ENCODE measurements at places on chromosomes 1 and 21.
A peak's percentile ranks its signal among the peaks of the same experiment; 100 is the strongest.

DNA sequence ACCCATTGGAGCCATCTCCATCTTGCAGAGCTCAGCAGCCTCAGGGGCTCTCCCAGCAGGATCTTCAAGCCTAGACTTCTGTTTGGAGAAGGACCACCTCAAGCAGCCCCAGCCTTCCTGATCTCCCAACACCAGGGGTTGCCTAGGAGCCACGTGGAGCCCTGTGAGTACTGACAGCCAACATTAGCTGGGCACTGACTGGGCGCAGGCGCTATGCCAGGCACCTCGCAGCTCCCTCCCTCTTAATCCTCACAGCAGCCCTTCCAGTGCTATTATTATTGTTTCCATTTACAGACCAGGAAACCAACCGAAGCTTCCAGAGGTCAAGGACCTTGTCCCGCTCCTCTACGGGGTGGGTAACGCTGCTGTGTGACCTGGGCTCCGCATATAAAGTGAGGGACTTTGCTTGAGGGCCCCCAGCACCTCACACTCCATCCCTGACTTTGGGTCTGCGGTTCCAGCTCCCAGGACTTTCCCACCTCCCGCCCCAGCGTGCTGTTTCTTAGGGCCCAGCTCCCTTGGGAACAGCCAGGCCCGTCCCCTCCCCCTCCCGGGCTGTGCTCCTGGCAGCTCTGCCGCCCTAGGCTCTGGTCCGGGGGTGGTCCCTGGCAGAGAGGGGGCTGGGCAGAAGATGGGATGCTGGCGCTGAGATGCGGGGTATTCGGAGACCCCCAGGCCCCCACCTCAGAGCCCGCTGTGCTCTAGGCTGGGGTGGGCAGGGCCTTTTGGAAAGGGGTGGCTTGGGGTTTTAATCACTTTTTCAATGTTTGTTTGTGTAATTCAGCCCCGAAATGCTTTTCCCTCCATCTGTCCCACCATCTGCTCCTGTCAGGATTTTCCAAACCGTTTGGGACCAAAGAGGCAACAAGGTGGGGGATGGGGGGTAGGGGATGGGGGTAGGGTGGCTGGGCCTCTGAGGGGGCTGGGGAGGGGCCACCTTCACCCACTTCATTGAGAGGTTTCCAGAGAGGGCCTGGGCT lies 4.1 kb upstream of the HPCA start:
- DNase-seq: peak; percentile 76

GRCh38 chr21:37550157-37550556 lies 183.6 kb downstream of the DYRK1A start:
- no peak for DNase-seq

DNA sequence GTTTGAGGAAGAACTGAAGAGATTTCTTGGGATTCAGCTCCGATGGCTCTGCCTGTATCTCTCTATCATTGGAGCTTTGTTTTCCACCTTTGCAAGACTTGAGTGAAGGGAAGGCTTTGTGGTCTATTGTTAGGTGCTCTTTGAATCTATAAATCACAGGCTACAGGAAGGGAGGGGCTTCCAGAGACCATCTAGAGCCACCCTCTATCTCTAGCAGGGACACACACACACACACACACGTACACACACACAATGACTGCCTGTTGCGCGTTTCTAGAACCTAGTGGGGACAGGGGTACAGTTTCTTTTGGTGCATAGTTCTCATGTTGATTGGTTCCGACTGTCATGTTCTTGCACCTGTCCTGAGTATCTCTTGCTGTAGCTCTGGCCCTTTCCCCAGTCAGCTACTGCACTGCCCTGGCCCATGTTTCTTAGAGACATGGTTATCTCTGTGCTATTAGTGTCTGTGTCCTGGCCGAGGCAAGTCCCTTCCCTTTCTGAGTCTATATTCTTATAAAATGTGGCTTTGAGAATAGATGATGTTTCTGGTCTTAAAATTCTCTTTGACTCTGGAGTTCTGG lies 60.7 kb downstream of the MAN1C1 start:
- DNase-seq: no peak

- DNase-seq: no peak
Measured at GRCh38 chr1:235745503-235746136, 96.0 kb upstream of the GNG4 start.

DNA sequence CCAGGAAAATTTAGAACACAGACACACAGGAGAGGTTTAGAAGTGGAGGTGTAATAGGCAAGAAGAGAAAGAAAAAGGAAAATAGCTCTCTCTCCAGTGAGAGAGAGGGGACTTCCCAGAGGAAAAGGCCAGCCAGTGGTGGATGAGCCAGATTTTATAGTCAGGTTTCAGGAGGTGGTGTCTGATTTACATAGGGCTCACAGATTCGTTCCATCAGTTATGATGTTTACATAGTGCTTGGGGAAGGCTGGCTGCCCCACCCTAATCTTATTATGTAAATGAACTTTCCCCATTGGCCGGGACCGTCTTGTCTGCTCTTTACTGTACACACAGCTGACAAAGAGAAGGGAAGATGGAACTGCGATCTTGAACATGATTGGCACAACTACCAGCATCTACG lies 797.3 kb downstream of the PLA2G4A start:
- no peak for DNase-seq

- peak; percentile 40 for DNase-seq
Measured at GRCh38 chr1:1001057-1001783, 1.3 kb upstream of the HES4 start.

- DNase-seq: no peak
Measured at GRCh38 chr1:230268371-230269170, 157.6 kb downstream of the PGBD5 start.

- DNase-seq: no peak
Measured at GRCh38 chr1:209038735-209039134, 544.8 kb upstream of the CAMK1G start.

DNA sequence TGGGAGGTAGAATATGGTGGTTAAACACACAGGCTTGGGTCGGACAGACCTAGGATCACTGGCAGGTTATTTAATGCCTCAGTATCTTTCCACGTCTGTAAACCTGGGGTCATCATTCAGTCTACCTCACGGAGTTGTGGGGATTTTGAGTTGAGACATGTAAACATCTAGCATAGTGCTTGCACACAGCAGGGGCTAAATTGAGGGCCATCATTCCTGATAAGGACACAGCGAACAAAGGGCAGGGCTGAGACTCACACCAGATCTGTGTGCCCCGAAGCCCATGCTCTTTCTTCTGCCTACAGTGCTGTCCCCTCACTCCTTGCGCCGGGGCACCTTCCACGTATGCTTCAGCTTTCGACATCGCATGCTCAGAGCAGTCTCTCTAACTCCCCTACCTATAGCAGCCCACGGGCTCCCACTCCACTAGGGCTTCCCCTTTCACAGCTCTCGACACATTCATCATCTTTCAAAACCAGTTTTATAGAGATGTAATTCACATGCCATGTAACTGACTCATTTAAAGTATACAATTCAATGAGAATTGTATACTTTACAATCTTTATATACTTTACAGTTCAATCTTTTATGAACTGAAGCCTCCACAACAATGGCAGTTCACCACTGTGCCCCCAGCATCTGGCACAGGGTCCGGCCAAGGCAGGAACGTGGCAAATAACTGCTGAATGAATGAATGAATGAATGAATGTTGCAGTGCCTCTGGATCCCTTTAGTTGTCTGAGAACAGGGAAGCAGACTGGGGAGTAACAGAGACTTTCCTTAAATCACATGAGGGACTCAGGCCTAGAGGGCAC lies 48.0 kb downstream of the GPR161 start:
- DNase-seq: no peak

GRCh38 chr1:74857676-74858075 lies 124.7 kb downstream of the TYW3 start:
- DNase-seq: no peak

DNA sequence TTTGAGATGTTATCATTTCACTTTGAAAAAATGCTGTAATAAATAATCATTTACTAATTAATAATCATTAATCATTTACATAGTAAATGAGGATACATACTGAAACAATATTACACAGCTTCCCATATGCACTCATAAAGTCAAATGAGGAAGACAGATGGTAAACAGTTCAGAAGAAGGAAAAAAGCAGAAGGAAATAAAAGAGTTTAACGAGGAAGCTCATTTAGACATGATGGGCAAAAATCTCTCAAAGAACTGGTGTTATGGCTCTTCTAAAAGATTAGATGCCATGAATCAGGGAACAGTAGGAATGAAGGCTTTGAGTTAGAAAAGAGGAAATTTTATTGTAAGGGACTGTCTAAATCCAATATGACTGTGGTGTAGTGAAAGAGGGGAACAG lies 347.6 kb downstream of the PTPRC start:
- DNase-seq: no peak

DNA sequence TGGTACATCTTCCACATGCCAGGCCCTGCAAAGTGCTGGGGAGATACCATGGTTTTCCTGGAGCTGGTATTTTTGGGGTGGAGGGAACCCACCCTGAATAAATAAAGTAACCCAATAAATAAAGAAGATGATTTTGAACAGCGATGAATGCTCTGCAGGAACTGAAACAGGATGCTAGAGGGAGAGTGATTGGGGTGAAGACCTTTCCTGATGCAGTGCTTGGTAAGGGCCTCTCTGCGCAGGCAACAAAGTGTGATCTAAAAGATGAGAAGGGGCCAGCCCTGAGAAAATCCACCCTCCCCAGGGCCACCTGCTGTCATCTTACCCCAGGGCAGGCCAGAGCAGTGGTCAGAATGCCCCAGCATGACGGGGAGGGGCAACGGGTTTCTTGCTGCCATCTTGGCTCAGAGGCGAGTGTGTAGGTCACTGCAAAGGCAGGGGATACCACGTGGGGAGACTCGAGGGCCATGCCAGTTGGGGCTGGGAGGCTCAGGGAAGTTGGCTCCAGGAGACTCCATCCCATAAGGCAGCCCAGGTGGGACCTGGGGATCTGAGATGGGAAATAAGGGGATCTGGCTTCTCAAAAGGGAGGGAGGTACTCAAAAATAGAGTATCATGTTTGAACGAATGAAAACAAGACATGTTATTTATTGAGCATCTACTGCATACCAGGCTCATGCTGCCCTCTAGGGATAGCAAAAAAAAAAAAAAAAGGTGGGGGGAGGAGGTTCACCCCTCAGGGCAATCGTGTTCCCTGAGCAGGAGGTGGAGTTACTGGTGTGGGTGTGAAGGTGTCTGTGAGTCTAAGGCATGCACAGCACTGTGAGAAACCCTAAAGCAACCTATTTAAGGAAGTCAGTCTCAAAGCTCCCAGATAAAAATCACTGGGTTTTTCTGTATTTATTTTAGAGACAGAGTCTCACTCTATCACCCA lies 2.8 kb downstream of the SRARP start:
- no peak for DNase-seq

DNA sequence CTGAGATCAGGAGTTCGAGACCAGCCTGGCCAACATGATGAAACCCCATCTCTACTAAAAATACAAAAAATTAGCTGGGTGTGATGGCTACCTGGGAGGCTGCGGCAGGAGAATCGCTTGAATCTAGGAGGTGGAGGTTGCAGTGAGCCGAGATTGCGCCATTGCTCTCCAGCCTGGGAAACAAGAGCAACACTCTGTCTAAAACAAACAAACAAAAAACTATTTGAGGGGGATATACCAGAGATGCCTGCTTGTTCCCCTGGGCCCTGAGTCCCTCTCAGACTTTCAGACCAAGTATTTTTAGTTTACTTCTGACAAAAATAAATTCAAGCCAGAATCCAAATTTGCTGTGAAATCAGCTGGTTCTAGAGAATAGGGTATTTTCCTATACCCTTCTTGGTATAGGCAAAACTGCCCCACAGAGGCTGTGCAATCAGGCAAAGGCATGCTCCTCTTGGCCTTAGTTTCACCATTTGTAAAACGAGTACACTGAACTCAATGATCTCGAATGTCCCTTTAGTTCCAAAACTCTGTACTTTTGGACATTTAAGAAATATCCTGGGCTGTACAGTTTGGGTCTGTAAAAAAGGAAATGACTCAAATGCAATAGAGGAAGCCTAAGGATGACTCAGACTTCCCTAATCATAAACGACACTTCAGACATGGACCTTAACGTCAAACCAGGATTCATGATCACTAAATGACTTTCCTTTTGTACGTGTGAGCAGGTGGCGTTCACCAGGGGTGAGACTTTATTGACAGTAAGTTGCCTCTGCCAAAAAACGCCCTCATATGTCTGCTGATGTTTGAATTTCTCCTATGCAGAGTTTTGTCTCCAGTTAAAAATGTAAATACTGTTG lies 16.1 kb downstream of the ENSA start:
- no peak for DNase-seq

- no peak for DNase-seq
Measured at GRCh38 chr1:108877348-108878159, 769 bp downstream of the GPSM2 start.

- no peak for DNase-seq
Measured at GRCh38 chr1:23114424-23115079, 54.1 kb downstream of the LUZP1 start.

GRCh38 chr21:42576639-42577038 lies 63.0 kb downstream of the SLC37A1 start:
- no peak for DNase-seq

DNA sequence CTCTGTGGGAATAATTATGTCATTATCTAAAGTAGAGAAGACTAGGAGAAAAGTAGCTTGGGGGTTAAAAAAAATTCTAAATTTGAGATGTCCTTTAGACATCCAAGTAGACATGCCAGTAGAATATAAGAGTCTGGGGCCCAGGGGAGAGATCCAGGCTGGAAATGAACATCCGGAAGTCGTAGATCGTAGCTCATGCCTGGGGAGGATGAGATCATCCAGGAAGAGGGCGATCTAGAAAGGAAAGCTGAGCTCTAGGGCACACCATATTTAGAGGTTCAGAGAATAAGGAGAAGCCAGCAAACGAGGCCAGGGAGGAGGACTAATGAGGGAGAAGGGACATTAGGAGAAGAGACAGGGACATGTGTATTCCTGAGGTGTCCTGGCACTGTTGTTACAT lies 12.2 kb downstream of the NGF start:
- peak; percentile 32 for DNase-seq

GRCh38 chr1:220776254-220776653 lies 10.5 kb upstream of the MTARC1 start:
- DNase-seq: no peak

- DNase-seq: no peak
Measured at GRCh38 chr1:205226868-205227583, 720 bp upstream of the TMCC2 start.

- DNase-seq: no peak
Measured at GRCh38 chr21:15022608-15023261, 42.1 kb downstream of the NRIP1 start.

- DNase-seq: no peak
Measured at GRCh38 chr1:42017259-42017658, 98.5 kb upstream of the HIVEP3 start.

- DNase-seq: no peak
Measured at GRCh38 chr21:27134516-27134915, 167.6 kb upstream of the ADAMTS5 start.

- DNase-seq: no peak
Measured at GRCh38 chr1:174968750-174969244, 30.9 kb upstream of the CACYBP start.

DNA sequence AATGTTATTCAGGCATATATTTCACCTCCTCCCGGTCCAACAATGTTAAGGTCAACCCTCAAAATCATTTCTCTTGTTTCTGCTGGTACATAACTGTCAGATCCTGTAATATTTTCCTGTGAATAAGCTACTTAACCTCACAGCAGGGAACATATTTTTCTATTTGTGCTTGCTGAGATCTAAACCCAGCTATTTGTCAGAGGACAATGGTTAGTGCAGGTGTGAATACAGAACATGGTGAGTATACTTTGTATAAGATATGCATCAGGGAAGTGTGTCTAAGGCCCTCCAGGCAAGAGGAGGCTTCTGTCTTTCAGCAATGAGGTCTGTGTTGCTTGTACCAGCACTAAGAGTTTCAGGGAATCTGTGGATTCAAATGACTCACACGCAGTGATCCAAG lies 970.6 kb downstream of the NCAM2 start:
- DNase-seq: no peak

- no peak for DNase-seq
Measured at GRCh38 chr21:37227071-37228002, 39.8 kb downstream of the VPS26C start.

GRCh38 chr1:55886856-55887712 lies 671.9 kb upstream of the USP24 start:
- no peak for DNase-seq
